ENCODE measurements at places on chromosomes 5 and 9. TPM values are rescaled to one million over a fixed set of nuclear protein-coding genes. Genes with fewer than 3 reads are reported as not detected.

The ZNF367 gene
- 2.1 TPM for total RNA-seq

GRCh38 chr5:169160405-169160901, 140.5 kb downstream of the SLIT3 start:
- H3K27ac ChIP-seq: peak overlapping the region; percentile 94
- H3K27me3 ChIP-seq: no peaks in the 10 kb centered on the region
- peaks cover 47% of the 10 kb centered on the region for H3K4me1 ChIP-seq
- DNase-seq: peak; percentile 83
- peak overlapping the region; percentile 9 for H3K4me3 ChIP-seq
- H3K36me3 ChIP-seq: no peaks in the 10 kb centered on the region

GRCh38 chr9:133558191-133559126, 24.0 kb downstream of the ADAMTSL2 start:
- peaks cover 11% of the 10 kb centered on the region for H3K4me1 ChIP-seq
- peaks cover 5% of the 10 kb centered on the region for H3K27me3 ChIP-seq
- peak overlapping the region; percentile 33 for H3K4me3 ChIP-seq
- H3K36me3 ChIP-seq: no peaks in the 10 kb centered on the region
- peak overlapping the region; percentile 1 for H3K27ac ChIP-seq

DNA sequence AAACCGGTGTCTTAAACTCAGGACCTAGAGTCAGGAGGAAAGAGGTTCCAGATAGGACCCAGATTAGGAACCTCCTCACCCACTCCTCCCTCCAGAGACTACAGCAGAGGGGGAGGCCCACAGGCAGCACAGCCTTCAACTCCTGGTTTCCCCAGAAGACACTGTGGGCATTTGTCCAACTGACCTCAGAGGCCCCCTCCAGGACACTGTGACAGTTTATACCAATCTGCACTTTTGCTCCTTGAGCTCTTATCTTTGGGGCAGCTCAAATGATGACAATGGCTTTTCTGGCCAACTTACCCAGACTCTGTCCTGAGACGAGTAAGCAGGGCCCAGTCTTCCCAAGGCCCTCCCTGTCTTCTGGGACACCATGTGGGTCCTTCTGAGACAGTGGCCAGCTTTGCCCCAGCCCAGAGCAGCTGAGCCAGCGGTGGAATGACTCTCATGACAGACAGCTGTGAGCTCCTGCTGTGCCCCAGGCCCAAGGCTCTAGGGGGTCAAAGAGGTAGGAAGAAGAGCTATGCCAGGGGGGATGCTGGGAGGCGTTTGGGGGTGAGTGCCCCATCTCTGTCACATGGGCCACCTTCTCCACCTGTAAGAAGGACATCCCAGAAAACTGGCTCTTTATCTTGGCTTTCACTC, 14.3 kb downstream of the OR2V2 start:
- peaks cover 6% of the 10 kb centered on the region for H3K4me1 ChIP-seq
- H3K27me3 ChIP-seq: peaks cover 10% of the 10 kb centered on the region
- no peak for DNase-seq
- peak overlapping the region; percentile 51 for H3K27ac ChIP-seq

The CCL27 gene
- 0.36 TPM for total RNA-seq

GRCh38 chr5:164355267-164355830, 849.9 kb downstream of the MAT2B start:
- no peak overlapping the region for H3K27ac ChIP-seq
- no peak for DNase-seq
- H3K4me1 ChIP-seq: peaks cover 44% of the 10 kb centered on the region

DNA sequence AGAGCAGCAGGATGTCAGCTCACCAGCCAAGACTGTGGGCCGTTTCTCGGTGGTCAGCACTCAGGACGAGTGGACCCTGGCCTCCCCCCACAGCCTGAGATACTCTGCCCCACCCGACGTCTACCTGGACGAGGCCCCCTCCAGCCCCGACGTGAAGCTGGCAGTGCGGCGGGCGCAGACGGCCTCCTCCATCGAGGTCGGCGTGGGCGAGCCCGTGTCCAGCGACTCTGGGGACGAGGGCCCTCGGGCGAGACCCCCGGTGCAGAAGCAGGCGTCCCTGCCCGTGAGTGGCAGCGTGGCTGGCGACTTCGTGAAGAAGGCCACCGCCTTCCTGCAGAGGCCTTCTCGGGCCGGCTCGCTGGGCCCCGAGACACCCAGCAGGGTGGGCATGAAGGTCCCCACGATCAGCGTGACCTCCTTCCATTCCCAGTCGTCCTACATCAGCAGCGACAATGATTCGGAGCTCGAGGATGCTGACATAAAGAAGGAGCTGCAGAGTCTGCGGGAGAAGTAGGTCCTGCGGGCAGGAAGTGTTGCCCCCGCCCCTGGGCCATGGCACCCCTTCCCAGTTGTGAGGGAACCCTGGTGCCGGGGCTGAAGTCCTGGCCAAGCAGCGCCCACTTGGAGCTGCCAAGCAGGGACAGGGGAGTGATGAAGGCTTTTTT, 108.9 kb downstream of the WNK2 start:
- no peak overlapping the region for H3K4me3 ChIP-seq
- H3K27me3 ChIP-seq: no peaks in the 10 kb centered on the region
- no peak overlapping the region for H3K27ac ChIP-seq
- peak; percentile 46 for DNase-seq
- H3K4me1 ChIP-seq: no peaks in the 10 kb centered on the region

DNA sequence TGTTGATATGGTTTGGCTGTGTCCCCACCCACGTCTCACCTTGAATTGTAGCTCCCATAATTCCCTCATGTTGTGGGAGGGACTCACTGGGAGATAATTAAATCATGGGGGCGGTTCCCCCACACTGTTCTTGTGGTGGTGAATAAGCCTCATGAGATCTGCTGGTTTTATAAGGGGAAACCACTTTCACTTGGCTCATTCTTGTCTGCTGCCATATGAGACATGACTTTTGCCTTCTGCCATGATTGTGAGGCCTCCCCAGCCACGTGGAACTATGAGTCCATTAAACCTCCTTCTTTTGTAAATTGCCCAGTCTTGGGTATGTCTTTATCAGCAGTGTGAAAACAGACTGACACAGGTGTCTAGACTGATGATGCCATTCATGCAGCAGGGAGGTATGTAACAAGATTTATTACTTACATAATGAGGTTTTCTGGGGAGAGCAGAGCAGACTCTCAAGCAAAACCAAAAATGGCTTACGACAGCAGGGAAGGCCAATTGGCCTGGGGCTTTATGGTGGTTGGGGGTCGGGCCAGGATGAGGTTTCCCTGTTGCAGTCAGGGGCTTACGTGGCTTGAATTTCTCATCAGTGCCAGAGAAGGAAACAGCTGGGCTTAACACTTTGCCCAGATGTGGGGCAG, 9.5 kb upstream of the COMMD10 start:
- peaks cover 8% of the 10 kb centered on the region for H3K27me3 ChIP-seq
- H3K36me3 ChIP-seq: no peaks in the 10 kb centered on the region
- H3K4me1 ChIP-seq: no peaks in the 10 kb centered on the region
- no peak overlapping the region for H3K4me3 ChIP-seq
- H3K27ac ChIP-seq: no peak overlapping the region

- H3K27ac ChIP-seq: no peak overlapping the region
- H3K4me1 ChIP-seq: no peaks in the 10 kb centered on the region
- no peaks in the 10 kb centered on the region for H3K27me3 ChIP-seq
- no peaks in the 10 kb centered on the region for H3K36me3 ChIP-seq
Measured at GRCh38 chr5:1054799-1055775, 46.5 kb downstream of the NKD2 start.
